ENCODE measurements at places on chromosomes 3 and 15. TPM values are rescaled to one million over a fixed set of nuclear protein-coding genes. Genes with fewer than 3 reads are reported as not detected.

Gene CLK3
- total RNA-seq = 102 TPM

Gene TRANK1
- 2.0 TPM for total RNA-seq

Gene UBAP1L
- total RNA-seq = 0.07 TPM

Gene UPK1B
- total RNA-seq = 56.4 TPM

DNA sequence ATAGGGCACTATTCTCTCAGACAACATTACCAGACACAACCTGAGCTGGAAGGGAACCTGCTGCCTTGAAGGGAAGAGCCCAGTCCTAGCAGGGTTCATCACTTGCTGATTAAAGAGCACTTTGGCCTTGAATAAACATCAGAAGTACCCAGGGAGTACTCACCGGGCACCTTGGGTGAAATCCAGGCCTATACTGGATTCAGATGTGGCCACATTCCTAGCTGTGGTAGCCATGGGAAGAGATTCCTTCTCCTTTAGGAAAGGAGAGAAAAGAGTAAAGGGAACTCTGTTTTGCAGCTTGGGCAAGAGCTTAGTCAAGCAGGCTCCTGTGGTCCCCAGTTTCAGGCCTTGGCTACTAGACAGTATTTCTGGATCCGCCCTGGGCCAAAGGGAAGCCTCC, 195.0 kb downstream of the SPATA16 start:
- DNase-seq = no peak

GRCh38 chr3:168213920-168214319, 118.2 kb upstream of the GOLIM4 start:
- no peak for DNase-seq

GRCh38 chr3:100570811-100571210, 38.6 kb upstream of the ADGRG7 start:
- DNase-seq = no peak

- no peak for DNase-seq
These were observed 31.0 kb upstream of the RBMS3 start for GRCh38 chr3:29249829-29250345.

DNA sequence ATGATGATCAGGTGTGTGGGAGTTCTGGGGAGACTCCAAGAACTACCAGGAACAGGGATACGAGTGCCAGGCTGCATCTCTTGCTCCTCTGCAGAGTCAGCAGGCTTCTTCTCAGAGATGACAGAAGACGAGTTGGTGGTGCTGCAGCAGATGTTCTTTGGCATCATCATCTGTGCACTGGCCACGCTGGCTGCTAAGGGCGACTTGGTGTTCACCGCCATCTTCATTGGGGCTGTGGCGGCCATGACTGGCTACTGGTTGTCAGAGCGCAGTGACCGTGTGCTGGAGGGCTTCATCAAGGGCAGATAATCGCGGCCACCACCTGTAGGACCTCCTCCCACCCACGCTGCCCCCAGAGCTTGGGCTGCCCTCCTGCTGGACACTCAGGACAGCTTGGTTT, 7.9 kb downstream of the PRRT3 start:
- no peak for DNase-seq

- DNase-seq = no peak
These were observed 66.4 kb downstream of the XXYLT1 start for GRCh38 chr3:195204360-195205163.

- DNase-seq = peak; percentile 39
These were observed at the start of gene VGLL4 for GRCh38 chr3:11643605-11644087. Gene VGLL4, minus strand, starts transcription at chr3:11643915. Its CDS starts 397 bp downstream, at chr3:11643518.

DNA sequence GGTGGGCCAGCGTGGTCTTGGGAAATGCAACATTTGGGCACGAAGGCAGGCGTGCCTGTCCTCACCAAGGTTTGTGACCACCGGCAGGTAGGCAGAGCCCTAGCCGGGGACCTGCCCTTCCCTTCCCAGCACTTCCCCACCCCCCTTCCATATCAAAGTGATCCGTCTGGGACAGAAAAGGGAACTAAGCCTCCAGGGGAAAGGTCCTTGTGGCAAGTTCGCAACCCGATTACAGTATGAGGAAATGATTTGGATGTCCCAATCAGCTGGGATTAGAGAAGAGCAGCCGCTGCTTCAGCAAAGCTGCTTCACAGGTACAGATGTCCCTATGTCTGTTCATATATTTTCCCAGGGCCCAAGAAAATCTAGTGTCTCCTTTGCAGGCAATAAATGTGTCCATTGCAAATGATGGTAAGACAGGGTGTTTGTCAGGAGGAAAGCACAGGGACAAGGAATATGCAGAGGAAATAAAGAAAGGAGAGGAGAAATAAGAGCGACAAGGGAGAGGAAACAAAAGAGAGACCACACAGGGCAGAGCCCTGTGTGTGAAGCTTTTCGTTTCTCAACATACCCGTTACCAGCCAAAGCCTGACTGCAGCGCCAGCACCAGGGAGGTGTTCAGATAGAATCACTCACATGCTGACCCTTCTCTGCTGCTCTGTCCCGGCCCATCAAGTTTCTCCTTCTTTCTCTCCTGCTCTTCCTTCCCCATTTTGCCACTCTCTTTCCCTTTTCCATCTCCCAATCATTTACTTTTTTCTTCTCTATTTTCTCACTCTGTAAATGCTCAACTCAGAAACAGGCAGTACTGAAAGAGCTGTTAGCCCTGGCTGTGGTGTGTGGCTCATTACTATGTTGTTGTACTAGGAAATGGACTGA, 17.4 kb upstream of the SECISBP2L start:
- DNase-seq = no peak

- no peak for DNase-seq
These were observed 2.0 kb downstream of the FOXL2NB start for GRCh38 chr3:138949002-138949418.

DNA sequence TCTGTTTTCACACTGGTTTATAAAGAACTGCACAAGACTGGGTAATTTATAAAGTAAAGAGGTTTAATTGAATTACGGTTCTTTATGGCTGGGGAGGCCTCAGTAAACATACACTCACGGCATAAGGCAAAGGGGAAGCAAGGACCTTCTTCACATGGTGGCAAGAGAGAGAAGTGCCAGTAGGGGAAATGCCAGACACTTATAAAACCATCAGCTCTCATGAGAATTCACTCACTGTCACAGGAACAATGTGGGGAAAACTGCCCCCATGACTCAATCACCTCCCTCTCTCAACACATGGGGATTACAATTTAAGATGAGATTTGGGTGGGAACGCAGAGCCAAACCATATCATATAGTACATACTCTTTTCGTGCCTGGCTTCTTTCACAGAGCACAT, 42.4 kb downstream of the MAP2K1 start:
- no peak for DNase-seq

Data from epithelial cell of proximal tubule (primary cell).